ENCODE measurements at places on chromosomes 16 and 17.
A peak's percentile ranks its signal among the peaks of the same experiment; 100 is the strongest.

DNA sequence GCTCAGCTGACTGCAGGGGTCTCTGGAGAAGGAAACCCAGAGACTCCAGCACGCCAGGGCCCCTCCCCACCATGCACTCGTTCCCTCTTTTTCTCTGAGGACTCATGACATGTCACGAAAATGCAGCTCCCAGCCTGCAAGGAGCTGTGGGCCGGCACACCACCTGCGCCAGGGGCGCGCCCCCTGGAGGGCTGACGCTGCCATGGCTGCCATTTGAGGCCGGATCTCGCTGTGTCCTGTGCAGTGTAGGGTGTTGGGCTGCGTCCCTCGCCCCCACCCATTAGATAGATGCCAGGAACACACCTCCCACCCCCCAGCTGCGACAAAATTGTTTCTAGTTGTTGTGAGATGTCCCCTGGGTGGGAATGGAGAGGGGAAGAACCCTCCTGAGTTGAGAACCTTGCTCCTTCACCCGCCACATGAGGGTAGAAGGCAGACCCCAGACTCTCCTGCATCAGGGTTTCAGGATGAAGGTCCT is 8.2 kb downstream of the SYNGR2 start:
- DNase-seq, result no peak

- no peak for DNase-seq
These were observed 1.6 kb upstream of the GNA13 start for GRCh38 chr17:65058146-65058545.

DNA sequence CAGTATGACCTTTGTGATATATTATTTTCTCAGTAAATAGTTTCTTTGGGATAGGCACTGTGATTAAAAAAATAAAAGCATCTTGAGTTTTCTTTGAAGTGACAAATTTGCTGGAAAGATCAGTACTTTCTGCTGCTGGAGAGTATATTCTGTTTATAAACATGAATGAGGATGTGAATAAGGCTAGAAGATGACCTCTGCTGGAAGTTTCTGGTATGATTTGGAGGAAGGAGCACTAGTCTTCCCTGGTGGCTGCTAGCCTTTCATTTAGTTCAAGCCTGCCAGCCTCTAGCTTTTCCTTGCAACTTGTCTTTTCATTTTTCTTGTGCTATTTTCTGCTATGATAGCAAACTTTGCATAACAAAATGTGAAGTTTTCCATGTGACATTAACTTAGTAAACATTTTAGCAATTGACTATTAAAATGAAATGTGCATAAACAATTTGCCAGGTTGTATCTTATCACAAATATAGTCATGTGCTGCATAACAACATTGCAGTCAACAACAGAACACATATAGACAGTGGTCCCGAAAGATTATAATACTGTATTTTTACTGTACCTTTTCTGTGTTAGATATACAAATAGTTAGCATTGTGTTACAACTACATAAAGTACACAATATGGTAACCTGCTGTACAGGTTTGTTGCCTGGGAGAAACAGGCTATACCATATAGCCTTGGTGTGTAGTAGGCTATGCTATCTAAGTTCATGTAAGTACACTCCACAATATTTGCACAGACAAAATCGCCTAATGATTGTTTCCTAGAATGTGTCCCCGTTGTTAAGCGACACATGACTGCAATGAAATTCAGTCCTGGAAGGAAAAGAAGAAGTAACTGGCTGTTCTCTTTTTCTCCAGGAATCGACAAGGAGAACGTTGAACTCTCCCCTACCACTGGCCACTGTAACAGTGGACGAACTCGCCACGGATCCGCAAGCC is 18.1 kb upstream of the RAB11FIP4 start:
- no peak for DNase-seq

GRCh38 chr16:31477220-31478216 is 5.4 kb upstream of the SLC5A2 start:
- DNase-seq, result no peak

DNA sequence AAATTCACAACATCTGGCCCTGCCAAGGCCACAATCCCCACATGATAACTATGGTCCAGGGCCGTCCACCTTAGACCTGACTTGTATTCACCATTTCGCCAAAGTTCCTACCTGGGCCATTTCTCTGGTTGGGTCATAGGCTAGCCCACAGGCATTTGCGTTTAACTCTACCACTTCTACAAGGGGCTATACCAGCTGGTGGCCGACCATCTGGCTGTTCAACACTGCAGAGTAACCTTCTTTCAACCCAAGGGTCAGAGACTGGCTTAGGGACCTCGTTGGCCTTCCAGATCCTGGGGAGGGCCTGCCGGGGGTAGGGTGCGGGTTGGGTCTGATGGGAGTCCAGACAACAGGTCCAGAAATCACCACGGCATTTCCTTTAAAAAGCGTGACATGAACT is 242.3 kb upstream of the C16orf82 start:
- DNase-seq, result no peak

GRCh38 chr16:85216522-85217375 is 104.5 kb upstream of the CIBAR2 start:
- DNase-seq, result no peak

DNA sequence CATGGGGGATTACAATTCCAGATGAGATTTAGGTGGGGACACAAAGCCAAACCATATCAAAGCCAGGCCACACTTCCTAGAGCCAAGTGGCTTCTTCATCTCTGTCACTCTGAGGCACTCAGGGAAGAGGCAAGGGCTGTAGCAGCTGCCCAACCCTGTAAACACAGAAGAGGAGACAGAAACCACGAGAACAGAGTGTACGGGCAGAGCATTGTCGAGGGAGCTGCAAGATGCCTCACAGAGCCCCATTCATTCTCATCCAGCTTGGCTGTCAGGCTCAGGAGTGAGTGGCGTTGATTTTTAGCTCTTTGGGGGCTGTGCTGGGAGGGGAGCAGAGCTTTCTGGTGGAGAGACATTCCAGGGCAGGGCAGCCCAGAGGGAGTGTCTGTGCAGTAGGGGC is 117.2 kb upstream of the SALL1 start:
- DNase-seq, result no peak

GRCh38 chr17:32859857-32860525 is 16.9 kb downstream of the MYO1D start:
- DNase-seq, result no peak

- DNase-seq, result no peak
These were observed 28.2 kb upstream of the ZC3H18 start for GRCh38 chr16:88541831-88542616.

GRCh38 chr16:89864527-89864820 is 8.9 kb upstream of the TCF25 start:
- no peak for DNase-seq

DNA sequence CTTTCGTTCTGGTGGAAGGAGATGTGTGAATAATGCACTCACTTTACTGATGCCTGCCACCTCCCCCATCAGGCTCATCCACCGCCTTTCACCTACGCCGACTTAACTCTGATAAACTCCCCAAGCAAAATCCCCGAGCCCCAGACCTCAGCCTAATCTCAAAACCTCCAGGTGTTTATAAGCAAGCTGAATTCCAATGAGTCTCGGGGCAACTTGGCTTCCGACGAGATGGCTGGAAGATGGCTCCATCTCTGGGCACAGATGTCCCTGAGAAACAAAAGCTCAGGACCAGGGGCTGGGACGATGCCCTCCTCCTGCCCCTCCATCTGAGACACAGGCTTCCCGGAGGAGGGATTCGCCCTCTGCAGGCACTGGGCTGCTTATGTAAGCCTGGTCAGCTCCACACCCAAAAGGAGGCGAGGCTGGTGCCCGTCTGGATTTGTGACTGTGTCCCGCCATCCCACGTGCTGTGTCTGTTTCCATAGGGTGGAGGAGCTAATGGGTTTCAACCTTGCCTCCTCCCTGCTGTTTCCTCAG is 386.4 kb upstream of the TNRC6C start:
- DNase-seq, result no peak

DNA sequence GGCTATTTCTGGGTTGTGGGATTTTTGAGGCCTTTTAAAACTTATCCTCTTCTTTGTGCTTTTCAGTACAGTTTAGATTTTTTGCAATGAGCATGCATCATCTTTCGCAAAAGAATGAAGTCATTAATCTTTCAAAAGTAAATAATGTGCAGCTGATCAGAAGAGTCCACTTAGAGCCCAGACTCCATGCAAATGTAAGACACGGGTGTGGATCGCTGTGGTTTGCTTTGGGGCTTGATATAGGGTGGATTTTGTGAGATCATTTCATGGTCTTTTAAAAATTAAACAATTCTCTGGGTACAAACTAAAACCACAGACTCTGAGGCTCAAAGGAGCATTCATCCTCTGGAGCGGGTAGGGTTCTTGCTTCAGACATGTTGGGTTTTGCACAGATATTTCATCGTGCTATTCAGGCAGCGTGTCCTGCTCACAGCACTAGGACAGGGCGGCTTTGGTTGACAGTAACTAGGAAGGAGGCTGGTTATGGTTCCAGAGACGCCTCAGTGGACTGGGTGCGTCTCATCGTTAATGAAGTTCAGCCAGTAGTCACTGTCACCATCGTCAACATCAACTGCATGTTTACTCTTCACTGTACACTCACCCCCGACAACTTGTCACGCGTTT is 129.4 kb upstream of the PLCG2 start:
- DNase-seq, result no peak

DNA sequence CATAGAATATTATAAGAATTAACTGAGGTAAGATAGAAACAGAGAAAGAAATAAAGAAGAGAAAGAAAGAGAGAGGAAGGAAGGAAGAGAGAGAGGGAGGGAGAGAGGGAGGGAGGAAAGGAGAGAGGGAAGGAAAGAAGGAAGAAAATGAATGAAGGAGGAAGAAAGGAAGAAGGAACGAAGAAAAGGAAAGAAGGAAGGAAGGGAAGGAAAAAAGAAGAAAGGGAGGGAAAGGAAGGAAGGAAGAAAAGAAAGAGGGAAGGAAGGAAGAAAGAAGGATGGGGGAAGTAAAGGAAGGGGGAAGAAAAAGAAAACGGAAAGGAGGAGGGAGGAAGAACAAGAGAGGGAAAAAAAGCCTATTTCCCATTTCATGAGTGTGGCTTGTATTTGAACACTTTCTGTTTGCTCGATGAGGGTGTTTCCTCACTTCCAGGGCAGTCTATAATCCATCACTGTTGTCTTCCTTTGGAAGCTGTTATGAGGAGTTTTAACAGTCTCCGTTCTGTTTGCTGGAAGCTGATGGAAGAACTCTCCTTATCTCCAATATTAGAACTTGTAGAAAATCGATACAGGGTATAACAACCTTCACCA is 402.4 kb downstream of the TMEM114 start:
- no peak for DNase-seq

GRCh38 chr17:72353502-72353901 is 232.7 kb downstream of the SOX9 start:
- DNase-seq, result no peak

DNA sequence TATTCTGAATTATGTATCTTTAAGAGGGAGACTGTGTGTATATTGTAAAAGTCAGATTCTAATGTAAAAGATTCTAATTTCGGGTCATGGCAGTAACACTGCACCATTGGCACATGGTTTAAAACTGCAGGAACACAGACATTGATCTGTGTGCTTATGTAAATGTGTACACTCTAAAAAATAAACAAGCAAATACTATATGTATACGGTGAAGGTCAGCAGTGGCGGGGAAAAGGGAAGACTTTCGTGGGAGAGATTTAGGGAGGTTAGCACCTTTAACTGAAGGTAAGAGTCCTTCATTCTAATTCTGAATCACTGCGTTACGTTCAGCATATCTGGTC is 157.8 kb upstream of the FAM20A start:
- DNase-seq, result no peak

GRCh38 chr17:64728041-64728695 is 66.1 kb upstream of the SMURF2 start:
- no peak for DNase-seq

GRCh38 chr17:36495076-36495578 is 8.6 kb downstream of the ZNHIT3 start:
- DNase-seq, result no peak

DNA sequence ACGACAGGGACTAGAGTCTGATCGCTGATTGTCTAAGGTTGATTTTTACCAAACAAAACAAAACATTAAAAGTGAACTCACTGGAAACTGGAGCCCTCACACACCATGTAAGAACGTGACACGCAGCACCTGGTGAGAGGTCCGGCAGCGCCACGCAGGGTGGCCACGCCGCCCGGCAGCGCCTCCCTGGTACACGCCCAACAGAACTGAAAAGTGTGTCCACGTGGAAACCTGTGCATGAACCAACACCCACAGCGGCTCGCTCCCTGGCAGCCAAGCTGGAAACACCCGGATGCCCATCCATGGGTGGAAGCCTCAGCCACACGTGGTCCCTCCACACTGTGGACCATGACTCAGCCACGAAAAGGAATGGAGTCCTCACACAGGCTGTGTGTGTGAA is 9.1 kb downstream of the GALNS start:
- DNase-seq, result no peak

- DNase-seq, result no peak
These were observed 18.5 kb upstream of the DNAJA2 start for GRCh38 chr16:46991729-46992704.

DNA sequence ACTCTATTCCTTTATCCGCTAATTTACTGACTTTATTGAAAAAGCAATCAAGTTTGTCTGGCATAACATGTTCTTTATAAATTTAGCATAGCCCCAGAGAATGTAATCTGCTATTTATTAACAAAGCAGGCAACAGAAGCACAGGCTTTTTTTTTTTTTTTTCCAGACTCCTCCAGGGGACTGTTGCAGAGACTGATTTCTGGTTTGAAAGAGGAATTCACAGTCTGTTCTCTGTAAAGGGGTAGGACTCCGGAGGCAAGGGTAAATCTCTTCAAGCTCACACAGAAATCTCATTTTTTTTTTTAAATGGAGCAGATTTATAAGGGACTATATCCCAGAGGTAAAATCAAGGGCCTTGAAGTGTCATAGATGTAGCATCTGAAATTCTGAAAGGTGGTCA is 1386.5 kb upstream of the CDH8 start:
- no peak for DNase-seq

- DNase-seq, result no peak
These were observed at the start of gene GGNBP2 for GRCh38 chr17:36544307-36545076. GGNBP2 (plus strand) TSS chr17:36544919; CDS start chr17:36545725, 806 bp downstream.

- DNase-seq, result peak; percentile 84
These were observed at the start of gene TEKT1 for GRCh38 chr17:6831661-6832263. TEKT1 (minus strand) TSS chr17:6831729; CDS start chr17:6830376, 1,353 bp downstream.
